Stromal cell of bone marrow (primary cell): ENCODE measurements at places on chromosomes 1 and 21.

- no peak for DNase-seq
Measured at GRCh38 chr1:197041486-197042353, 25.3 kb downstream of the F13B start.

- peak; percentile 64 for DNase-seq
Measured at GRCh38 chr1:167548059-167548932, 5.3 kb downstream of the CREG1 start.

DNA sequence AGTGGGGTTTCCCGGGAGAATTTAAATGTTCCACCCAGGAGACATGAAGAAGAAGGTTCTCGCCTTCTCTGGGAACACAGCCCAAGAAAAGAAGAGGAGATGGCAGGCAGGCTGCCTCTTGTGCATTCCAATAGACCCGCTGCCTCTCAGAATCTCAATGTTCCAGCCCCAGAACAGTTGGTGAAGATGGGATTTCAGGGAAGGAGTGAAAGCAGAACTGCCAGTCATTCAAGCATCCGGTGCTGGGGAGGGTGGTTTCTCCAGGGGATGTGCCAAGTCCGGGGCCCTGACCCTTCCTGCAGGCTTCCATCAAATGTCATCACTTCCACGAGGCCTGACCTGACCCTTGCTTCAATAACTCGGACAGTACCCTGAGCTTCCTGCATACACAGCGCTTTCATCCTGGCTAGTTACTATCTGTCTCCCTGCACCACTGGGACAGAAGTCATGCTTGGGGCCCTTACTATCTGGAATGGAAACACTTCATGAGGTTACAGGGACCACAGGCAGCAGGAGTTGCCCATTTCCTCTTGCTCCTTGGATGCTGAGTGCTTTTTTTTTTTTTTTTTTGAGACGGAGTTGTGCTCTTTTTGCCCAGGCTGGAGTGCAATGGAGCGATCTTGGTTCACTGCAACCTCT is 386.6 kb upstream of the POU3F1 start:
- no peak for DNase-seq

- no peak for DNase-seq
Measured at GRCh38 chr1:38475624-38476005, 384.0 kb downstream of the RRAGC start.

DNA sequence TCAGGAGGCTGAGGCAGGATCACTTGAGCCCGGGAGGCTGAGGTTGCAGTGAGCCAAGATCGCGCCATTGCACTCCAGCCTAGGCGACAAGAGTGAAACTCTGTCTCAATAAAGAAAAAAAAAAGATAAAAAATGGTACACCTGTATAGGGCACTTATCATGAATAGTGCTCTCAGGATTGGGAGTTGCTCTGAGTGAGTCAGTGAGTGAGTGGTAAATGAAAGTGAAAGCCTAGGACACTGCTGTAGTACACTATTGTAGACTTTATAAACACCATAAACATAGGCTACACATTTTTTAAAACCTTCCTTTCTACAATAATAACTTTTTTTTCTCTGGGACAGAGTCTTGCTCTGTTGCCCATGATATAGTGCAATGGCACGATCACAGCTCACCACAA is 16.8 kb downstream of the PHTF1 start:
- DNase-seq = no peak

GRCh38 chr1:8702850-8703810 is 114.3 kb downstream of the RERE start:
- peak; percentile 81 for DNase-seq

DNA sequence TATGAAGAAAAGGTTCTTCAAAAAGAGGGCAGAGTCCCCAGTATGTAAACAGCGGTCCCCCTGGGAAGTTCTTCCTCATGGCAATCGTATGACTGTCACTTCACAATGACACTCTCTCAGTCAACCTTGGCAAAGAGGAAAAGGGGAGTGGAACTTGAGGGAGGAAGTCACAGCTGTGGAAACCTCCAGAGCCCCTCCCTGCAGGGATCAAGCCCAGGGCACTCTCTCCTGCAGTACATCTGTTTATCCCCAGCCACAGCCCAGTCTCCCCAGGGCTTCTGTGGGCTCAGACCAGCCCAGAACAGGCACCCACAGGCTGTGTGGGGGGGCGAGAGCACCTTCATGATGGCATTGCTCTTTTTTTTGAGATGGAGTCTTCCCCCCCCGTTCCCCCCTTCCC is 2.0 kb downstream of the ATP13A2 start:
- DNase-seq = no peak
